ENCODE measurements at places on chromosomes 3 and 15. TPM values are rescaled to one million over a fixed set of nuclear protein-coding genes. Genes with fewer than 3 reads are reported as not detected.

DNA sequence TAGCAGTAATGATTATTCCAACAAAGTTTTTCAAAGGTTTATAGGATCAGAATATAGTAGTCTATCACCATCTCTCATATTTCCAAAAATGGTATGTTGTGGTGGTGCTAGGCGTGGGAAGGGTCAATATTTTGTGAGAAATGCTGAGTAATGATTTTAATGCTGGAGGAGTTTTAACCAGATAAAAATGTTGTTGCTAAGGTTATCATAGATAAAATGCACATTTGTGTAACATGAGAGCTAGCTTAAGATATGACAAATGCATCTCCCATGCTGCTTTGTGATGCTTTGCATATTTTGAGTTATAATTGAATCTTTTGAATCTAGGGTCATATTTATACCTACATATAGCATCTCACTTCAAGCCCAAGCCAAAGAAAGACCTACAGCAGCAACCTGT, 103.9 kb upstream of the ROBO1 start:
- no peak overlapping the region for H3K4me3 ChIP-seq

DNA sequence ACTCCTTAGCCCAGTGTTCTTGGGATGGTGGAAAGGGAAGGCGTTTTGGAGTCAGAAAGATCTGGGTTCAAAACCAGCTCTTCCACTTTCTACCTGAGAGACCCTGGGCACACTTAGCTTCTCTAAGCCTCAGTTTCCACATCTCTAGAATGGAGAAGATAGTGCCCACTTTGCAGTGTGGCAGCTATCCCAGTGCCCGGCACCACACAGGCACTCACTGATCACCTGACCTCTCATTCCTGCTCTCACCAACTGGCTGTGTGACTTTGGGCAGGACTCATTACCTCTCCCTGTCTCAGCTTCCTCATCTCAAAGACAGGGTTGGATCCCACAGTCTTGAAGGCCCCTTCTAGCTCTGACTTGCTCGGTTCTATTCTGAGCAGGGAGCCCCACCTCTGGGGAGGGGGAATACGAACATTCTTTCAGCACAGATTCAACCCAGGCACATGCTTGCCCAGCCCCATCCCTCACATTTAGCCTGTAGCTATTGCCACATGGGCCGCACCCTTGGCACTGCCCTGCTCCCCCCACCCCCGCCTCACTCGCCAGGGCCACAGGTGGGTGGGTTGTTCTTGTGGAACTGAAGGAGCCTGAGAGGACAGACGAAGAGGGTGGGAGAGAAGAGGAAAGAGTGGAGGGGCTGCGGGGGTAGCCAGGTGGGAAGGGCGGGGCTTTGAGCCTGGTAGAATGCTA, 39.2 kb downstream of the EPHB3 start:
- H3K27ac ChIP-seq: no peak overlapping the region
- H3K4me1 ChIP-seq: no peaks in the 10 kb centered on the region
- no peaks in the 10 kb centered on the region for H3K27me3 ChIP-seq

- no peak overlapping the region for H3K4me3 ChIP-seq
- H3K36me3 ChIP-seq: no peaks in the 10 kb centered on the region
- no peak for DNase-seq
- no peak overlapping the region for H3K27ac ChIP-seq
- peaks cover 6% of the 10 kb centered on the region for H3K4me1 ChIP-seq
- H3K27me3 ChIP-seq: no peaks in the 10 kb centered on the region
Observed at GRCh38 chr3:148648685-148649352, 48.9 kb upstream of the AGTR1 start.

DNA sequence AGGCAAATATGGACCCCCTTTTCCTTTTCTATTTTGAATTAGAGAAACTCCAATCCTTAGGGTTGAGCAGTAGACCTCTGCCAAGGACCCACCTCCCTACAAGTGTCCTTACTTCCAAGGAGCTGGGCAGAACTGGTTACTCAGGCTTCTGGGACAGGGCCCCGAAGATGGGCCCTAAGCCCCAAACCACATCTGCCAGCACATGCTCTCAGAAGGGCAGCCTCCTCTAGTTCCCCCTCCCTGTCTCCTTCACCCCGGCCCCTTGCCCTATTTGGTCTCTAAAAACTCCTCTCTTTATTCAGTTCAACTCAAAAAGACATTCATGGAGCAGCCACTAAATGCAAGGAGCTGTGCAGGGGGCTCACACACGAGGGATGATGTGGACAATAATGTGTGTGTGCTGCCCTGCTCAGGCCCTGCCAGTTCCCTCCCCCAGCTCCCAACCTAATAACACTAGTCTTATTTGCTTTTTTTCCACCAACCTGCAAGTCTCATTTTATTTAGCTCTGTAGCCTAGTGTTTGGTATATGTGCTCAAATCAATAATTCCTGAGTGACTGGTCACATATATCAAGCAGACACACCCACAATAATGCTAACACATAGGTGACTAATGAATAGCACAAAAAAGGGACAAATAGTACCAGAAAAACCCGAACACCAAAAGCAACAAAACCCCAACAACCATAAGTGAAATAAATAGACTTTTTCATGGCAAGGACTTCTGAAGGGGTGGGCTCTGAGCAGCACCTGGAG, 12.2 kb downstream of the ZDHHC3 start:
- no peak for DNase-seq
- H3K36me3 ChIP-seq: no peaks in the 10 kb centered on the region
- H3K27me3 ChIP-seq: no peaks in the 10 kb centered on the region

DNA sequence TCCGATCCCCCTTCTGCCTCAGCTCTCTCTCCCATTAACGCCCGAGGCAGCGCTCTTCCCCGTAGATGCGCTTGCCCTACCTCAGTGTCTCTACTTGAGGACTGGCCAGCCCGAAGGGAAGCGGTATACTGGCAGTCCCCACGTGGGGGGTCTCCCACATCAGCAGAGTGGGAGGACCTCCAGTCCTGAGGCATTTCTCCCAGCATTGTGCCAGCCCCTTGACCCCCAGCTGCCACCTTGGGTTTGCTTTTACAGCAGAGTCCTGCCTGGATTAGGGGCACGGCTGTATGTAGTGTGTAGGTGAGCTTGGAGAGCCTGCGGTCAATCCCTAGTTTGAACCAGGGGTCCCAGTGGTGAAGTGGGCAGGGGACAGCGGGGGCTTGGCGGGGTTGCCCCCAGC, 767 bp downstream of the SEMA3F start:
- H3K4me1 ChIP-seq: peaks cover 45% of the 10 kb centered on the region
- H3K27ac ChIP-seq: peak overlapping the region; percentile 80
- peak overlapping the region; percentile 67 for H3K4me3 ChIP-seq
- H3K36me3 ChIP-seq: no peaks in the 10 kb centered on the region
- H3K27me3 ChIP-seq: no peaks in the 10 kb centered on the region

DNA sequence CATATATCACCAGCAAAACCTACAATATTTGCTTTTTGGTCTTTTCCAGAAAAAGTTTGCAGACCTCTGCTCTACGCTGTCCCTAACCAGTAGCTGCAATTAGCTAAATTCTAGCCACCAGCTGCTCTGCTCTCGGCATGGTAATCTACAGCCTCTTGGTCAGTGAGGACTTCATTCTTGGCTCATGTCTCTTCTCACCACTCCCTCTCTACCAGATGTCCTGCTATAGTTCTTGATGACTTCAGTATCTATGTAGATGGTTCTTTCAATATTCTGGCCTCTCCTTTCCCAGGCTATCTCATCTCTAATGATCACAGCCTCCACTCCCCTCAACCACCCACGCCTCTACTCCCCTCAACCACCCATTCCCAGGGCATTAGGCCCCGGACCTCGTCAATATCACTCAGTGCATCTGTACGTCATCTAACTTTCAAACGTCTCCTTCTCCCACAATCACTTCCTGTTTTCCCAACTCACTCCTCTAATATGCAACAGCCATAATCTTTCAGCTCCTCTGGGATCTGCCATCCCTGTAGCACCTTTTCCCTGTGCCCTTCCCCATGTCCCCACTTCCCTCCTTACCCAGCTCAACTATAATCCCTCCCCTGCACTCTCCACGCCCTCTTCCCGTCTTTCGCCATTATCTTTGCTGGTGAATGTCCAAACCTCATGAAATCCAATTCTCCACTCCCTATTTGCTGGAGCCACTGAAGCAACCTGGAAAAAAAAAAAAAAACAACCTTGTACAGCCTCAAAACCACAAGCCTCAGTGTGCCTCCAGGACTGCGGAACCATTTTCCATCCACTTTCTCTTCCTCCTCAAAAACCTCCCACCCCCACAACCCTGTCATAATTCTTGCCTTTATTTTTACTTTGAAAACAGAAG, 429.4 kb upstream of the PROK2 start:
- no peak for DNase-seq
- H3K27ac ChIP-seq: no peak overlapping the region
- no peaks in the 10 kb centered on the region for H3K36me3 ChIP-seq
- no peaks in the 10 kb centered on the region for H3K4me1 ChIP-seq
- no peak overlapping the region for H3K4me3 ChIP-seq
- no peaks in the 10 kb centered on the region for H3K27me3 ChIP-seq

GRCh38 chr3:134905647-134905935, 110.5 kb downstream of the EPHB1 start:
- H3K36me3 ChIP-seq: no peaks in the 10 kb centered on the region
- H3K4me1 ChIP-seq: no peaks in the 10 kb centered on the region
- H3K4me3 ChIP-seq: no peak overlapping the region
- no peak for DNase-seq

- DNase-seq: no peak
- H3K27me3 ChIP-seq: no peaks in the 10 kb centered on the region
- peaks cover 2% of the 10 kb centered on the region for H3K4me1 ChIP-seq
- no peak overlapping the region for H3K27ac ChIP-seq
Observed at GRCh38 chr3:14389166-14389606, 13.2 kb upstream of the SLC6A6 start.

- H3K27me3 ChIP-seq: peaks cover 32% of the 10 kb centered on the region
- no peak overlapping the region for H3K27ac ChIP-seq
- peaks cover 9% of the 10 kb centered on the region for H3K4me1 ChIP-seq
Observed at GRCh38 chr3:38726751-38727150, 77.3 kb upstream of the SCN5A start.

GRCh38 chr15:39586387-39587095, 5.7 kb downstream of the THBS1 start:
- H3K27ac ChIP-seq: no peak overlapping the region
- no peak overlapping the region for H3K4me3 ChIP-seq
- no peak for DNase-seq
- peaks cover 7% of the 10 kb centered on the region for H3K36me3 ChIP-seq

ZDHHC19 gene
- not detected for total RNA-seq

IL17RD gene
- 12.3 TPM for total RNA-seq

Data from HCT116 (cell line).